ENCODE measurements at places on chromosomes 13 and 19.

- no peak for DNase-seq
These were observed 3.1 kb downstream of the FTL start for GRCh38 chr19:48968179-48968661.

DNA sequence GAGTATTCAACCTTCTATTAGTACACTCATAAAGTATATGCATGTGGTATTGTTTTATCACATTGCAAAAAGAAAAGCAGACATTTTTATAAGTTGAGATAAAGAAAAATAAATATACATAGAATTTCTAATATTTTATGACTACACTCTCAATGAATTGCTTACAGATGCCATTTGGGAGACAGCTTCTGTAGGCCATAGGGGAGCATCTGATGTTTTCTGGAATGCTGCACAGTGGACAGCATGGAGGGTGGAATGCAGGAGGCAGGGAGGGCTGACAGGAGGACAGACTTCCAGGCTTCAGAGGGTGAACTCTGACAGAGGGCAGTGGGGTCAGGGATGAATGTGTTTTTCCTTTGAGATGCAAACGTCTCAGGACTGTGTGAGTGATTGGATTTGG, 45.8 kb downstream of the MIPEP start:
- no peak for DNase-seq

- DNase-seq = no peak
These were observed 1200.7 kb downstream of the SLITRK1 start for GRCh38 chr13:82681535-82681934.

DNA sequence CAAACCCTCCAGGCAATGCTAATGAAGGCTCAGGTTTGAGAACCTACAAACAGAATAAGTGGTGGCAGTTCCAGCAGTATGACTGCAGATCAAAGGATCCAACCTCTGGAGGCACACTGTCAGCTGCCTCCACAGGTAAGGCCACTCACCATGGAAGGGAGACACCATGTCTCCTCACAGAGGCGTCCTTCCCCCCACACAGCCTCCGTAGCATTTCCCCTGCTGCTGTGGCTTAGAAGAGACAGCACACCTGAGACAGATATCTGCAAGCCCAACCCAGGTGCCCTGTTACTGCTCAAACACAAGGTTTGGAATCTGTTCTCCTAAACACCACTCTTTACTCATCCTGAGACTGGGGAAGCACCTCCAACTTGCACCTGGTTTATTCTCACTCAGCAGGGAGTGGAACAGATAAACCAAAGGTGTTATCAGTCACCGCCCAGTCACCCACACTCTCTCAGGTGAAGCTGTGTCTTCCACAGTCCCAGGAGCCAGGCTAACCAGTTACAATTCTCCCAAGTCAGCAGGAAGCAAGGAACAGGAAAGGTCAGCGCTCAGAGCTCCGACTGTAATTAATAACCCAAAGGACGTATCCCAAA, 311.2 kb downstream of the FOXO1 start:
- no peak for DNase-seq

DNA sequence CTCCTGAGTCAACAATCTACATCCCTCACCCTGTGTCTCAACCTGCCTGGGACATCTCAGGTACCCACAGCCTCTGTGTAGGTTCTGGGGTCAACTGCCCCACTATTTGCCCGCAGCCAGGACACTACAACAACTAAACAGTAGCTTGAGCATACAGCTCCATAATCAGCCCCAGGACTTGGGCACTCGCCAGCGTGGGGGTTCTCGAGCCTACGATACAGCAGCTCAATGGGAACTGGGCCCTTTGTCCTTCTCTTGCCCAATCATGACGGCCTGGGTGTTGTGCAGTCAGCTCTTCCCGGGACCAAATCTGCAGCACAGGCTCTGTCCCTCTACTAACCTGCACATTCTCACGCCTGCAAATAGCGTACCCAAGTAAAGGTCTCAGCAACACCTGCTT, 1.3 kb downstream of the ZNF180 start:
- no peak for DNase-seq

DNA sequence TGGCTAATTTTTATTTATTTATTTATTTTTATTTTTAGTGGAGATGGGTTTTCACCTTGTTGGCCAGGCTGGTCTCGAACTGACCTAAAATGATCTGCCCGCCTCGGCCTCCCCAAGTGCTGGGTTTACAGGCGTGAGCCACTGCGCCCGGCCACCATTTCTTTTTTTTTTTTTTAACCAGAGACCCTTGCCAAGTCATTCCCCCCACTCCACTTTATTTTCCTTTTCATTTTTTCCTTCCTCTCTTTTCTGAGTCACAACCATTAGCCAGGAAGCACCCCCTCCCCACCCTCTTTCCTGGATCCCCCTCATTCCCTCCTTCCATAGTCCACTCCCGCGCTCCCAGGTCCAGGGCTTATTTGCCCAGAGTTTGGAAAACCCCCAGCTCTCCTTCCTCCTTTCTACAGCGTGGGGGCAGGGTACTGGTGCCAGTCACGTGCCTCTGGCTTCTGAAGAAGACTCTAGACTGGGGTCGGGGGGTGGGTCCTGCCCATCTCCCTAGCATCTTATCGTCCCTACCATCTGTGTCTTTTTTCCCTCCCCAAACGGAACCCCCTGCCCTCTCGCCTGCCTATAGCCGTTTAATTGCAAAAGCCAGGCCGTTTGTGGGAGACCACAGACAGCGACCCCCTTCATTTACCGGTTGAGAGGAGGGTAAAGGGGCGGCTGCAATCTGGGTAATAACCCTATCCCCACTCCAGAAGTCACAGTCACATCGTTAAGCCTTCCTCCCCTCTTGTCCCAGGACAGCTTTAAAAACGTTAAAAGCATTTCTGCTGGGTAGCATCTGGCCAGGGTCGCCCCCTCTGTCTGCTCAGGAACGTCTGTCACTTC, 1.1 kb upstream of the CALR start:
- DNase-seq = no peak

DNA sequence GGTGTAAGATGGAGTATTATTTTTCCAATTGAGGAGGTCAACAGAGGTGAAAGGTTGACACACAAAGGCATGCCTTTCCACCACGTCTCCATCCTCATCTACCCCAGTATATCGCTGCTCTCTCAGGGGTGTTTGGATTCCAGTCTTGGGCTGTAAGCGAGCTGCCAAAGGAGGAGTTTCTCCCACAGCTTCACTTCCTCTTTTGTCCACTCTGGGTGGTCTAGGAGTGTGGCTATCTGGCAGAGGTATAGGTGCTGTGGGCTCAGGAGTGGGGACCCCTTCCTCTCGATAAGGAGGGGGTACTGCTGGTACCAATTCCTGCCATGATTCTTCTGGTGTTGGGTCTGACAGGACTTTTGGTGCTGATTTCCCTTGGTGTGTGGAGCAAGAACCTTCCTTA, 39.4 kb downstream of the ZNF846 start:
- no peak for DNase-seq

Measured in mesenteric fat pad (tissue), 1 donor.